ENCODE measurements at places on chromosomes 1 and 21. TPM values are rescaled to one million over a fixed set of nuclear protein-coding genes. Genes with fewer than 3 reads are reported as not detected.

DNA sequence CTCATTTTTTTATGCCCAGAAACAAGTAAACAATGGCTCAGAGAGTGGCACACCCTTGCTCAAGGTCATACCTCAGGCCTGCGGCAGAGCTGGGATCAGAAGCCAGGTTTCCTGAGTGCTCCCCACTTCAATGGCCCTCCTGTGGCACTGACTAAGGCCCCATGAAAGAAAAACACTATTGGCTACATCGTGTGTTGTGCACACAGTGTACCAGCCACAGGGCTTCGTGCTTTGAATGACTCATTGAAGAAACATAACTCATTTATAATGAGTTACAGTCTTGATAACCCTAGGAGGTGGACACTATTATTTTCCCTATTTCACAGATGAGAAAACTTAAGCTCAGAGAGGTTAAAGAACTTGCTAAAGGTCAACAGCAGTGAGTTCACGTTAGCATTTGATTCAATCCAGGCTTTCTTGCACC, 91.2 kb downstream of the TRABD2B start:
- H3K27me3 ChIP-seq, result no peaks in the 10 kb centered on the region
- H3K36me3 ChIP-seq, result no peaks in the 10 kb centered on the region
- no peak overlapping the region for H3K4me3 ChIP-seq
- DNase-seq, result no peak
- H3K27ac ChIP-seq, result no peak overlapping the region

DNA sequence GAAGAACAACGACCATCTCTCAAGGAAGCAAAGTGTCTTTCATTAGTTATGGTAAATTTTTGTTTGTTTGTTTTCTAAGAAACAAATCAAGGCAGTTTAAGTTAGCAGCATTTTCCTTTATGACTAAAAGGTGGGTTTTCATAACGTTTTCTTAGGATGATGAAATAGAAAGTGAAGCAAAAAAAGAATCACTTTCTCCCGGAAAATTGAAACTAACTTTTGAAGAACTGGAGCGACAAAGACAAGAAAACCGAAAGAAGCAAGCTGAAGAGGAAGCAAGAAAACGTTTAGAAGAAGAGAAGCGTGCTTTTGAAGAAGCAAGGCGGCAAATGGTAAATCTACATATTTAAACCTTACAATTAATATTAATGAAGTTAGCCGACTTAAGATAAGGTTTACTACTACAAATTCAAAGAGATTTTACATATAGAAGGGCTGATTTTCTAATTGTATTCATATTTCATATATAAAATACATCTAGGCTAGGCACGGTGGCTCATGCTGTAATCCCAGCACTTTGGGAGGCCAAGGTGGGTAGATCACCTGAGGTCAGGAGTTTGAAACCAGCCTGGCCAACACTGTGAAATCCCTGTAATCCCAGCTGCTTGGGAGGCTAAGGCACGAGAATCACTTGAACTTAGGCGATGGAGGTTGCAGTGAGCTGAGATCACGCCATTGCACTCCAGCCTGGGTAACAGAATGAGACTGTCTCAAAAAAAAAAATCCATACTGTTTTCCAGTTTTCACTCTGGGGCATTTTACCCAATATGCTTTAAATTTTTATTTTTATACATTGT, 38.3 kb downstream of the NEXN start:
- no peak overlapping the region for H3K27ac ChIP-seq
- no peak for DNase-seq
- no peaks in the 10 kb centered on the region for H3K27me3 ChIP-seq
- no peaks in the 10 kb centered on the region for H3K4me1 ChIP-seq

KCNQ4 gene
- polyA plus RNA-seq, result 0.54 TPM

DNA sequence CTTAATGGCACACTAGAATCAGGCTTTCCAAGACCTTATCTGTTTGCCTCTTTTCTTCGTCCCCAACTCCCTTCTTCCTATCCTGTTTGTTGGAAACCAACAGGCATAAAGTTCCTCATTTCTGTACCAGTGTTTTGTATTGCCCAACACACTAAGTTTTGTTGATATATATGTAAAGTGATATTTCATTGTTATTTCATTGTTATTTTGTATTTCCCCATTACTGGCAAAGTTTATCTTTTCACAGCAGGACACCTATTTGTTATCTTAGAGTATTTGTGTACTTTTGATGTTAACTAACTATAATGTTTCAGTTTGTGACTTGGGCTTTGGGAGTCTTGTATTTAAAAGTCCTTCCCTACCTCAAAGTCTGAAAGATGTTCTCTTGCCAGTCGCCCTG, 27.1 kb downstream of the FAM20B start:
- no peak overlapping the region for H3K4me3 ChIP-seq
- DNase-seq, result no peak
- H3K27ac ChIP-seq, result no peak overlapping the region
- no peaks in the 10 kb centered on the region for H3K4me1 ChIP-seq
- H3K36me3 ChIP-seq, result peaks cover 22% of the 10 kb centered on the region

TIE1 gene
- polyA plus RNA-seq, result 20.5 TPM

DNA sequence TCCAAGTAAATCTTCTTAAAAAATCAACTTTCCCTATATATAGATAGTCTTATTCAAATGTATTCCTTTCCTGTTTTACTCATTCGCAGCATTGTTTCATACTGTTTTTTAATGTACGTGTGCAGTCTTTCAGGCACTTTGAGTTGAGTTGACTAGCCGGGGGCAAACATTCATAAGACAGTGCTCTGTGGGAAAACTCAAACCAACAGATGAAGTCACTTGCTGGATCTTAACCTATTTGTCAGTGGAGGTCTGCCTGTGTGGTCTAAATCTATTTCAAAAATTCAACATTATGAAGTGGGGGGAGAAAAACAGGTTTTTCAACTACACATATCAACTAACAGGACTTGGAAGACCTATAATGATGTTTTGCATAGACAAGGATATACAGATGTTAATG, 6.2 kb downstream of the HSD11B1 start:
- no peak overlapping the region for H3K27ac ChIP-seq
- DNase-seq, result no peak
- H3K27me3 ChIP-seq, result no peaks in the 10 kb centered on the region

- H3K27me3 ChIP-seq, result no peaks in the 10 kb centered on the region
- DNase-seq, result no peak
- peaks cover 12% of the 10 kb centered on the region for H3K36me3 ChIP-seq
- no peak overlapping the region for H3K27ac ChIP-seq
- H3K4me3 ChIP-seq, result no peak overlapping the region
Observed at GRCh38 chr1:224262373-224263054, 67.5 kb downstream of the NVL start.

DNA sequence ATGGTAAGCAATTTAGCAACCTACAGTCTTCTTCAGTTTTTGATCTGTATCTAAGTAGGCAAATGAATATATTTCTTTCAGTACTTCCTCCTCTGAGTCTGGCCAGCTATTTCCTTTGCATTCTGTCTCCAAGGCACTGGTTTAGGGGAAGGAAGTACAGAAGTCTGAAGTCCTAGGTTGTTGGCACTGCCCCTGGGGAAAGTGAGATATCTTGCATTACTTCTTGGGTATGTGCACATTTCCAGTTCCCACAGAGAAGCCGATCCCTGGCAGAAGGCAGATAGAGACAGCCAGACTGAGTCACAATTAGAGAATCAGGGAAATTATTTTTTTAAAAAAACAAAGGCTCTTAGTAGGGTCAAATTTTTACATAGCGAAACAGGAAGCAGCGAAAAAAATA, 98.8 kb downstream of the RASAL2 start:
- no peak overlapping the region for H3K27ac ChIP-seq
- DNase-seq, result peak; percentile 26
- H3K4me1 ChIP-seq, result no peaks in the 10 kb centered on the region
- no peak overlapping the region for H3K4me3 ChIP-seq

- no peaks in the 10 kb centered on the region for H3K4me1 ChIP-seq
- no peaks in the 10 kb centered on the region for H3K36me3 ChIP-seq
- no peaks in the 10 kb centered on the region for H3K27me3 ChIP-seq
- H3K27ac ChIP-seq, result no peak overlapping the region
Observed at GRCh38 chr1:118618618-118619340, 369.4 kb downstream of the TBX15 start.

FMO4 gene
- 3.2 TPM for polyA plus RNA-seq

GRCh38 chr21:36696390-36697059, 2.4 kb upstream of the SIM2 start:
- no peak for DNase-seq
- no peaks in the 10 kb centered on the region for H3K4me1 ChIP-seq
- H3K27me3 ChIP-seq, result peaks cover 82% of the 10 kb centered on the region
- H3K36me3 ChIP-seq, result no peaks in the 10 kb centered on the region

DNA sequence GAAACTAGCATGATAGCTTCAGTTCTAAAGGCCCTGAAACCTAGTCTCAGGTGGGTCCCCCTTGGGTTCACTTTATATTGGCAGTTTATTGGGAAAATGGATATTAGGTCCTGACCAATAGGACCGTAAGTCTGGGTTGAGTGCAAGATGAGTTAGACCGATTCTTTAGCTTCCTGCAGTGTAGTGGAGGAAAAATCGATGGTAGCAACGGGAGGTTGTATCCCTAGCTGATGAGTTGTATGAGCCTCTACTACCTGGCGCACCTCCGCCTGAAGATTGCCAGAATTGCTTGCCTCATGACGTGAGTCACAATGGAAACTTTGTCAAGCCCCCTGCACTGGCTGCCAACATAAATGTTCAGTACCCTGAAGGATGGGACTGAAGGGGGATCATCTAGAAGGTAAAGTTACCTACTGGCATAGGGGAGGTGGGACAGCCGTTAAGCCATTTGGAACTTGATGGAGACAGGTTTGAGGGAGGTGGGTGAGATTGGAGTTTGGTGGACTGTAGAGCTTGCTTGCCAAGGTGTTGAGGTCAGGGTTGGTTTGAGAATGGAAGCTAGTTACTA, 3.9 kb downstream of the RCC1 start:
- H3K4me3 ChIP-seq, result peak overlapping the region; percentile 30
- H3K27ac ChIP-seq, result peak overlapping the region; percentile 13
- H3K27me3 ChIP-seq, result no peaks in the 10 kb centered on the region
- peaks cover 41% of the 10 kb centered on the region for H3K36me3 ChIP-seq
- no peak for DNase-seq

BCL2L15 gene
- 1.9 TPM for polyA plus RNA-seq

DNA sequence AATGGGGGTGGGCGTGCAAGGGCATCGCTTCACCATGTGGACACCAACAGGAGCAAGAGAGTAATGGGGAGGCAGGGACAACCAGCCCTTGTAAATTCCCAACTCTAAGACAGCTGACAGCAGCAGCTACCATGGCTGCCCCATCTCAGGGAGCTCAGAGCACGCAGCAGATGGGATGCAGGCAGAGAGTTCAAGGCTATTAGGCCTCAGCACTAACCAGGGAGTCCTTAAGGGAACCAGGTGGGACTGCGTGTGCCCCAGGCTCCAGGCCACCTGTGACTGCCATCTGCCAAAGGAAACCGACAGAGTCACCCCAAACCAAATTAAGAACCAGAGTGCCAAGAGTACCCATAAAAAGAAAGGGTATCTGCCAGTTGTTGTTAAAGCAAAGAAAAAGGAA, 33.7 kb upstream of the PRDM2 start:
- no peaks in the 10 kb centered on the region for H3K36me3 ChIP-seq
- H3K4me1 ChIP-seq, result peaks cover 7% of the 10 kb centered on the region
- DNase-seq, result no peak

PLA2G2F gene
- not detected for polyA plus RNA-seq

DNA sequence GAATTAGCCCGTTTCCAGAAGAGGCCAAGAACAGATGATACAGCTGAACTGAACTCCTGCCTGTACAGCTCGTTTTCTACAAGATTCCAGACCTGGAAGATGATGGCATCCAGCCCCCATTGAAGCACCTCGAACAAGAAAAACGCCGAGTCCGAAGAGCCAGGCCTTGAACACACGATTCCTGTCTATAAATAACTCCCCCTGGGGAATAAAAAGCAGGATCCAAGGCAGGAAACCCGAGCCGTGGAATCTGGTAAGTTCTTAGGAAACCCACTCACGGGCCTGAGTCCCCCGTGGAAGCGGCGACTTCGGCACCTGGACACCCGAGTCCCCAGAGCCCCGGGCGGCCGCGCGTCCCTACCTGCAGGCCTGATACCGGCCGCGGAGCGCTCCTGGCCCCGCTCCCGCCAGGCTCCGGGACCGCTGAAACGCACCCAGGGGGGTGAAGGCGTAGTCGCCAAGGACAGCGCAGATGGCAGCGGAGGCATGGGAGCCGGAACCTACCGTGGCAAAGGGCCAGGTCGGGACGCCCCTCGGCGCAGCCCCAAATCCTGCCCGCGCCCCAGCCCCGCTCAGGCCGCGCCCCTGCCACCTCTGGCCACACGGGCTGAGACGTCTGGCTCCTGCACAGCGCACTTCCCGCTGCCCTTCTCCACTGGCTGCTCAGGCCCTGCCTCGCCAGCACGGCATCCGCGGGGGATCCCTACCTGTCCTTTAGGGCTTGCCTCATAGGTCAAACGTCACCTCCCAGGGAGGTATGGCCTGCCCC, 14.0 kb upstream of the HLCS start:
- peak overlapping the region; percentile 32 for H3K4me3 ChIP-seq
- H3K4me1 ChIP-seq, result peaks cover 6% of the 10 kb centered on the region
- peak; percentile 22 for DNase-seq
- H3K27me3 ChIP-seq, result peaks cover 2% of the 10 kb centered on the region
- no peaks in the 10 kb centered on the region for H3K36me3 ChIP-seq
